Activated CD4-positive, alpha-beta T cell treated with anti-CD3 and anti-CD28 coated beads, Interleukin-2, amount 50 U/mL, for 24 hours (primary cell): ENCODE measurements at places on chromosomes 6 and 20.

GRCh38 chr6:44556046-44556445 is 168.5 kb downstream of the CDC5L start:
- no peak for DNase-seq

DNA sequence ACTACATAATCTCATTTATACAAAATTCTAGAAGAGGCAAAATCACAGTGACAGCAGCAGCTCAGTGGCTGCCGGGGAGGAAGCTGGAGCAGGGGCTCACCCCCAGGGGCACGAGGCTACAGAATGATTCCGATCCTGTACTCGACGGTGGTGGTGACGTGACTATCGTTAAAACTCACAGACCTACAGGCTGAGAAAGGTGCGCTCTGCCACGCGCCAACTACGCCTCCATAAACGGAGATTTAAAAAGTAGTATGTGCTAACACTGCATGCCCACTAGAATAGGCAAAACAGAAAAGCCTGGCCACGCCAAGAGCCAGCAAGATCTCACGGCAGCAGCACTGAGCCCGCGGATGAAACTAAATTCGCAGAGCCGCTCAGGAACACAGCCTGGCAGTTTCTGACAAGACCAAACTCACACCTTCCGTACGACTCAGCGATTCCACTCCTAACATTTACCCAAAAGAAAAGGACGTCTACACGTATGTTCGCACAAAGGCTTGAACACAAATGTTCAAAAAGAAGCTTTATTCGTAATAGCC is 25.2 kb downstream of the TAF4 start:
- no peak for DNase-seq

- no peak for DNase-seq
Observed at GRCh38 chr6:168101590-168102314, 22.7 kb upstream of the FRMD1 start.

DNA sequence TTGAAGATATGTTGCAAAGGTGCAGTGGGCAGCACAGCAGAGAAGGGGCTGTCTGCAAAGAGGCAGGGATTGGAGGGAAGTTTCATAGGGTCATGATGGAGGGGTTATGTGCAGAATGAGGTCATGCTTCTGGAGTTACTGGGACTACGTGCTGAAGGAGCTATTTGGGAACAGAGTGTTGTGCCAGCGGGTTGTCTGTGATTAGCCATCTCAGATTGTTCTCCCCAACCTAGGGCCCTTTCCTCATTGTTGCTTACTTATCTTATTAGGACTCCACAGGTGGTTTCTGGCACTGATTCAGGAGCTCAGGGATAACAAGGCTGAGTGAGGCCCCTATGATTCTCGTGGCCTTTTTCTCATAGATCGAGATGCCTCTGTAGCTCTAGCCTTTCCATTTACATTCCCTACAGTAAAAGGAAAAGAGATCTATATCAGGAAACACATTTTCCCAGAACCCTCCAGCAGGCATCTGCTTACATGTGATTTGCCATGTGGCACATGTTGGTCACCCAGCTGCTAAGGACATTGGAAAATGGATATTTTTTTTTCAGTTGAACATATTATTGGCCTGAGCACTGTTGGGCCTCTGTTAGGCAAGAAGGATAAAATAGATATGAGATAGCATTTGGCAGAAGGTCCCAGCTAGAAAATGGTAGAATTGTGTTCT is 429.6 kb upstream of the PLCB4 start:
- DNase-seq = no peak

DNA sequence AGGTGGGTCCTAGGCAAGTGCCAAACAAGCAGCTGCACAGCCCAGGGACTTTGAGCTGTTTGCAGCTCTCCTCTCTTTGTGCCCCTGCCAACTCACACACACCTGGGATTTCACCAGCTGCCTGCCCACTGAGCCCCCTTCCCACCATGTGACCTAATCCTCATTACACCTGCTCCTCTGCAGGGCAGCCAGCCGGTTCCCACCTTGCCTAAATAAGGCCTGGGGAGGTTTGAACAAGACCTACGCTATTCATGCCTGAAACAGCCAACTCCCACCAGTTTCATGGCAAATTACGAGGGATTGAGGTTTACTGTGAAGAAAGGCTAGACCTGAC is 92.6 kb upstream of the SOX4 start:
- no peak for DNase-seq

GRCh38 chr6:133834472-133835170 is 54.3 kb upstream of the TCF21 start:
- DNase-seq = no peak

DNA sequence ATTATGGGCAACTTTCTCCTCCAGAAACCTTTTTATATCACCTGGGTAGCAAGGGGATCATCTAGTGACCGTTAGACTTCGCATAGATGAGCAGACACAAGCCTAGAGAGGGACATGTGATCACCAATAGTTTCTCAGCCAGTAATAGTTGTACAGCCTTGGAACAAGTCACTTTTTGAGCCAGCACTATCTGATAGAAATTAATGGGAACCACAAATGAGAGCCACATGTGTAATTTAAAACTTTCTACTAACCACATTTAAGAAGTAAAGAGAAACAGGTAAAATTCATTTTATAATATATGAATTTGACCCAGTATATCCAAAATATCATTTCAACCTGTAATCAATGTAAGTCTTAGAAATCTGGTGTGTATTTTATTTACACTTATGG is 592 bp upstream of the CTNNBL1 start:
- DNase-seq = no peak
